ENCODE measurements at places on chromosomes 5 and 9. TPM values are rescaled to one million over a fixed set of nuclear protein-coding genes. Genes with fewer than 3 reads are reported as not detected.

- H3K27me3 ChIP-seq, result peaks cover 62% of the 10 kb centered on the region
- no peaks in the 10 kb centered on the region for H3K36me3 ChIP-seq
- no peak for DNase-seq
- peaks cover 14% of the 10 kb centered on the region for H3K4me1 ChIP-seq
Measured at GRCh38 chr9:98807070-98807813, at the start of gene GALNT12. Gene GALNT12 (plus strand): TSS chr9:98807670. CDS start chr9:98807699, 29 bp downstream.

Gene ARID3C
- not detected for total RNA-seq

- H3K27me3 ChIP-seq, result no peaks in the 10 kb centered on the region
- DNase-seq, result no peak
- H3K27ac ChIP-seq, result no peak overlapping the region
- no peaks in the 10 kb centered on the region for H3K4me1 ChIP-seq
Measured at GRCh38 chr9:4923580-4924544, 61.2 kb upstream of the JAK2 start.

DNA sequence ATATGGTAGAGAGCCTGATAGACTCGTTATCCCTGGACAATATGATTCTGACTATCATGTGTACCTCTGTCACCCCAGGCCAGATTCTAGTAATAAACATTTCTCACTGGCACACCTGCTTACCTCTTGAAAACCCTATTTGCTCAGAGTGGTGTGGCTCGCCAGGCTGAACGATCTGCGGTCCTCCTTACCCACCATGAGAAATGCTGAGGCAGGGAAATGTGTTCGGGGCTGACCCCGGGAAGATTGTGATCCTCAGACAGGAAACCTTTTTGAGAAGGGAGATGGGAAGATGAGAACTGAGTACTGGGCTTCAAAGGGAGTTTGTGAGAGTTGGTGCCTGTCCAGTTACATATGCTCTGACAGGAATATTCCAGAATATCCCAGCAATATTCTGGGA is 10.7 kb upstream of the PRXL2C start:
- H3K27ac ChIP-seq, result no peak overlapping the region
- no peaks in the 10 kb centered on the region for H3K27me3 ChIP-seq
- no peak for DNase-seq
- no peaks in the 10 kb centered on the region for H3K36me3 ChIP-seq
- no peak overlapping the region for H3K4me3 ChIP-seq

Gene OR1J2
- not detected for total RNA-seq

DNA sequence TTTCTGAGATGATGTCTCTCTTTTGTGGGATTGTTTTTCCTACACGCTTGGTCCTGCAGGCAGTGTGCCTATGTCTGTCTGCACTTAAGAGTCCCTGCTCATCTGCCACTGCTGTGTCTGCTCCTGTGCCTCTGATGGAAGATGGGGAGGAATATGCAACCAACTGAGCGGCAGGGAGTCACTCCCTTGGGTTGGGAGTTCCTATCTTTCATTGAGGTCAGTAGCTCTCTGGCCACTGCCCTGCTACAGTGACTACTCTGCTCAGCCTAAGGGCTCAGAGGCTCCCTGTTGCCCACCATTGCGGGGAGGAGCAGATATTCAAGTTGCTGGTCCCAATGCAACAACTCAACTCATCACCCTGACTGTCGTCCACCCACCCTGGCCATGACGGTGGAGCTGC is 13.4 kb upstream of the FAM163B start:
- no peaks in the 10 kb centered on the region for H3K4me1 ChIP-seq
- DNase-seq, result no peak
- H3K27me3 ChIP-seq, result peaks cover 69% of the 10 kb centered on the region
- H3K36me3 ChIP-seq, result peaks cover 3% of the 10 kb centered on the region
- H3K27ac ChIP-seq, result no peak overlapping the region
- no peak overlapping the region for H3K4me3 ChIP-seq

Measured in neural crest cell (in vitro differentiated cells).